ENCODE measurements at places on chromosomes 7 and 10.

DNA sequence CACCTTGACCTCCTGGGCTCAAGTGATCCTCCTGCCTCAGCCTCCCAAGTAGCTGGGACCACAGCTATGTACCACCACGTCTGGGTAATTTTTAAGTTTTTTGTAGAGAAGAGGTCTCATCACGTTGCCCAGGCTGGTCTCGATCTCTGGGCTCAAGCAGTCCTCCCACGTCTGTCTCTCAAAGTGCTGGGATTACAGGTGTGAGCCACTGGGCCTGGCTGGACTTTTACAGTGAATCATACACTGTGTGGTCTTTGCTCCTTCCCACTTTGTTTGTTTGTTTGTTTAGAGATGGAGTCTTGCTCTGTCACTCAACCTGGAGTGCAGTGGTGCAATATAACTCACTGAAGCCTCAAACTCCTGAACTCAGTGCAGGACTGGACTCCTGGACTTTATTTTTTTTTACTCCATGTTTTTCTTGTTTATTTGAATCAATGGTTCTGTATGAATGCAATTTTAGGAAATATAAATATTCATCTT, 12.5 kb downstream of the PPIA start:
- no peak for DNase-seq

GRCh38 chr10:126090911-126091728, 194.8 kb downstream of the FANK1 start:
- no peak for DNase-seq

DNA sequence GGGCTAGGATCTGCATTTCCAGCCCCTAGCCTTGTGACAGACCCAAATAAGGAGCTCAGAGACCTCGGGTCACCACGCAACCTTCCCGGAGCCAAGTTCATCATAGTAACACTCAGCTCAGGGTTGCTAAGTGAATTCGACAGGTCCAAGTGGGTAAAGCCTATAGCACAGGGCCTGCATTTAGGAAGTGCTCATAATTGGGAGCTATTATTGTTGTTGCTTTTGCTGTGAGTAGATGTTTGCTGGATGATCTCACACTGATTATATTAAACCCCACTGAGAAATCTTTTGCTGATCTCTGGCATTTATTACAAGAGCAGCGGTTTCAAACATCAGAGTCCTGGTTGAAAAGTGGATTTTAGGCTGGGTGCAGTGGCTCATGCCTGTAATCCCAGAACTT, 20.3 kb upstream of the SAR1A start:
- DNase-seq: no peak

DNA sequence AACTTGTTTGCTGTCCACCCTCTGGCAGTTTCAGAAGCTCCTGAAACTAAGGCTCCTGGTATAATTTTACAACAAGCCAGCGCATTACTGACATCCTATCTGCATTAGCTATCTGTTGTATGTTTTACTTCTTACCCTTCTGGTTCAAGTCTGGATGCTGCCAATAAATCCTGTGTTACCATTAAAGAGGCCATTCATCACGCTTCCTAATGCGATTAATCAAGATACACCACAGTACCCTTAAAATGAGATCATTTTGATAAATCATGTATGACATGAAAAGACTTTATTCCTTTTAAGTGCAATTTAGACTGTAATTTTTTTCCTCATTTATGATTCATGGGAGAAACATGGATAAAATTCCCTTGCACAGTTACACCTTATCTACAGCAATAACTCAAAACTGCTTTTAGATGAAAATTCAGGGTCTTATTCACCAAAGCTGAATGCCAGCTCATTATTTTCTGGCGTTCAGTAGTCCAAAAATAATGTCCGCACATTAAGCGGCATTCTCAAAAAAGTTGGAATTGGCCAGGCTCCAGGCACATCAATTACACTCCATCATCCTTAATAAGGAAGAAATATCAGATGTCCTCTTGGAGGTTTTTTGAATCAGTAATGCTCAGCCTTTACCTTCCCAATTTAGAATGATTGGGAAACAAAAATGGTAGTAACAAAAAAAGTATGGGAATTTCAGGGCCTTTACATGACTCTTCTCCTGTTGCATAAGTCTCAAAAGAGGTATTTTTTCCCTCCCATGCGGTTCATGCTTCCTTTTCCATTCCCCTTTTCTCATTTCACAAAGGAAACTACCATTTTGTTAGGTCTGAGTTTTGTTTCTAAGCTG, 878.5 kb downstream of the LRMDA start:
- DNase-seq: no peak

GRCh38 chr10:132700156-132701098, 85.5 kb downstream of the NKX6-2 start:
- peak; percentile 42 for DNase-seq

GRCh38 chr10:77043420-77043763, 594.2 kb downstream of the KCNMA1 start:
- DNase-seq: no peak

DNA sequence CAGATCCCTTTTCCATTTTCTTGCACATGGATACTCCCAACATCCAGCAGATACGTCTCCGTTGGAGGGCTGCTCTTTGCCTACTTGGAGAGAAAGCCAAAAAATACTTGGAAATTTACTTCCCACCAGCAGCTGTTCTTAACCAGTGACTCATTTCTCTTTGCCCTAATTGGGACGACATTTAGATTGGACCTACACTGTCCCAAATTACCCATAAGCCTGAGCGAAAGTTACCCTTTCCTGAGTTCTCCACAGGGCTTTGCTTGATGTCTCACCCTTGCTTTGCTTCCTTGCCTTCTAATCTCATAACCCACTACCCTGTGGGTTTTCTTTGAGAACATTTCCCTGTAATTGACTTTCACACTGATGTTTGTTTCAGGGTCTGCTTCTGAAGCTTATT, 48.1 kb downstream of the SAMD8 start:
- DNase-seq: no peak

- DNase-seq: no peak
Observed at GRCh38 chr7:131688738-131689661, 132.6 kb upstream of the PODXL start.

DNA sequence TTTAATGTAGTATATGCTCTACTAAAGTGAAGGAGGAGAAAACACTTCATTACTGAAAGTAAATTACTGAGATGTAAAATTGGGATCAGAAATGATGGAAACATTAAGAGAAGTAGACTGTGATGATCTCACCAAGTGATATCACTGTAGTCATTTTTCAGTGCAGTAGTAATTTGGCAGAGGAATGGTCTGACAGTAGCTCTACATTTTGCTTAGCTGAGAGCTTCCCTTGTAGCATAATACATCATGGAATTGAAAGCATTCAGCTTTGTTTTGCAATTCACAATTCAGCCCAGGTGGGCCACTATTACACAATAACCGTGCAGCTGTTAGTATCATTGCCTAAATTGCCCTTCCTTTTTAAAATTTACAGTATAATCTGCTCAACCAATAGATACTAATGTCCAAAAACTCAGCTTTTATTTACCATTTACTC, 19.4 kb upstream of the CABCOCO1 start:
- no peak for DNase-seq

DNA sequence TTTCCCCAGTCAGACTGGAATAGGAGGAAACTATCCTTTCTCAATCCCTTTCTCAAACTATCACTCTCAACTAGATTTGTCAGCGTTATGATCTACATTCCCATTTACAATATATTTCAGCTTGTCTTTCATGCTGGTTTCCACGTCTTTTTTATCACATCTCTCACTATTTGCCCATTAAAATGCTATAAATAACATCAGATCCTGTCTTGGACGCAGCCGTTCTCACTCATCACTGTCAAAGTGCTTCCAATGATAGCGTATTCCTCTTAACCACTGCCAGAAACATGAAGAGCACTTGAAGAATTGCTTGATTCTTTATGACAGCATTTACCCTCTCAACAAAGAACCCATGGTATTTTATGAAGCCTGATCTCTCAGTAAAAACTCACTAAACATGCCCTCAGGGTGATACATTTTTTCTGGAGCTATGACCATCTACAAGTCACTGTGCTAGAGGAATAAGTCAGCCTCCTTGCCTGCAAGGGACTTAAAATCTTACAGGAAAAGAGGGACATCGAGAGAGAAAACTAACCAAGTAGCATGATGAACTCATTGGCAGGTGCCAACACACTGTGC, 205.6 kb upstream of the PFKP start:
- DNase-seq: no peak

- DNase-seq: no peak
Observed at GRCh38 chr7:17651863-17652385, 288.4 kb downstream of the SNX13 start.

DNA sequence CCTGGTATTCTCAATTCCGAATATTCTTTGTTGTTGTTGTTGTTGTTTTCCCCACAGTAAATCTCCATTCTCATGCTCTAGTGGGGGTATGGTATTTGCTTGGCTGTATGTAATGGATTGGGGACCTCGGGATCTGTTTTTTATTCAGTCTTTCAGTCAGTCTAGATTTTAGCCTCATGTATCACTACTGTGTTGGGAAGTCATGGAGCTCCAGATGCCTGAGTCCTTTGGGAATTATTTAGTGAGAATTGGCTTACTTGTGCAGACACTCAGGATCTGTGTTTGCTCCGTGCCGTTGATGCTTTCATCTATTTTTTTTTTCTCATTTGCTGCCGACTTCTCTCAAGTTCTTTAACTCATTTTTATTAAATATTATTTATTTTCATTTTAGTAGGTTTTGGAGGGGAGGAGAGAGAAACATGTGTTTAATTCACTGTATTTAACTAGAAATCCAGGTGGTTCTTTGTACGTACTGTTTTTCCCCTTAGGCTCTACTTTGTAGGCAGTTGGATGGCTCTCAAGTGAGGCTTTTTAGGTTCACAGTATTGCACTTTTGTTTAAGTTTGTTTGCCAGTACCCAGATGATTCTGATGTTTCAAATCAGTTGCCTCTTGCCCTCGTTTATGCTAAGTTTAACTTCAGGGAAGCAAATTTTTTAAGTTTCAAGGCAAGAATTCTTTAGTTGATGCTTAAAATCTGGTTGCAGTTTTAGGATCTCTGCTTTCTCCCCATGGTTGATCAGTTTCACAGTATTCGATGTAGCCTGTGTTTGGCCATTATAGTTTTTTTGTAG, 36.9 kb downstream of the ZNRF2 start:
- no peak for DNase-seq

- DNase-seq: no peak
Observed at GRCh38 chr7:13181216-13181615, 493.8 kb downstream of the ARL4A start.

DNA sequence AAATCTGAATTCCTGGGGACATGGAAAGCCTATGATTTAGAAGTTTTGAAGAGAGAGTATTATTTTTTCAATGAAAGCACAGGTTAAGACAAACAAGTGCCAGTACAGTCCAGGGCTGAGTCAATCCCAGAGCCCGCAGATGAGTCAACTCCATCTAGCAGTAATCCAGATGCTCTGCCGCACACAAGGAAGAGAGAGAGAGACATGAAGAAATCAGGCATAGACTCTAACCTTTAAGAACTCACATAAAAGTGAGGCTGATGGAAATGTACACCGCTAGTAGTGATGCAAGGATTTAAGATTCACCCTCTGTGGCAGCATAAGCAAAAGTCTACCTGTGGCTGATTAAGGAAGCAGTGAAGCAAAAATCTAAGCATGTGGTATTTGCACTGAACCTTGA, 651.5 kb downstream of the TNS3 start:
- no peak for DNase-seq

GRCh38 chr10:51367127-51367526, 292.8 kb downstream of the PRKG1 start:
- DNase-seq: no peak

DNA sequence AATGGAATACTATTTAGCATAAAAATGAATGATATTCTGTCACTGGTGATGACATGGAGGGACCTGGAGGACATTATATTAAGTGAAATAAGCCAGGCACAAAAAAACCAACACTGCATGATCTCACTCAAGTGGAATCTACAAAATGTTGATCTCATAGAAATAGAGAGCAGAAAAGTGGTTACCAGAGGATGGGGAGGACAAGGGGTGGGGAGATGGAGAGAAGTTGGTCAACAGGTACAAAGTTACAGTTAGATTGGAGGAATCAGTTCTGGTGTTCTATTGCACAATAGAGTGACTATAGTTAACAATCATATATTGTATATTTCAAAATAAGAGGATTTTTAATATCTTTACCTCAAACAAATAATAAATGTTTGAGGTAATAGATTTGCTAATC, 24.7 kb upstream of the SLC18A3 start:
- DNase-seq: no peak

DNA sequence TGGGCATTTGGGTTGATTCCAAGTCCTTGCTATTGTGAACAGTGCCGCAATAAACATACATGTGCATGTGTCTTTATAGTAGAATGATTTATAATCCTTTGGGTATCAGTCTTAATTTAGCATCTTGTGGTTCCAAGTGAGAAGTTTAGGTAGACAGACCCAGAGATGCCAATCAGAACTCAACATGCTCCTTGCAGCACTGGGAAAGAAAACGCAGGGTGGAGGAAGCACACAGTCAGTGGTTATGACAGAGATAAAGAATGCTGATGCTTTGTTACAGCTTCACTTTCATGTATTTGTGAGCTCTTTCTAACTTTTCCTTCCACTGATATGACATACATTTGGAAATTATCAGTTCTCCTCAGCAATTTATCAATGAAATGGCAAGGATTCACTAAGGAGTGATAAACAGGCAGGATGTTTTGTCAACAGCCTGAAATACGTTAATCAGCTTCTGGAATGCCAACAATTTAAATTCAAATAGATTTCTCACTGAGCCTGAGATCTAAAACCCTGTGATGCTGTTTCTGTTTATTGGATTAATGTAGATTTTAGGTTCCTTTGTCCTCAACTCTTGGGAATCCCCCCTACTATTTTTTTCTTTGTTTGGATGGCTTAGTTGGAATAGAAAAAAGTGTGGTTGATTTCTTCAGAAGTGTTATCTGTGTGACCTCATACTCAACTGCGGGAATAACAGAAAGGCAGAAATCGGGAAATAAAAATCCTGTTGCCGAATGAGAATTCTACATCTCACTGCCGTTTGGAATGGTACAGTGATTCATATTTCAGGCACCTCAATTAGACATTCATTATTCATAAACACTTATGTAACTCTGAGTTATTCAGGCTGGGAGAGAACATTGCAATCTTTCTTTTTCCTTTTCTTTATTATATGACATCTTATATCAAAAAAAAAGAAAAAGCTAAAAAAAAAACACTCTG, 675.0 kb downstream of the CNTNAP2 start:
- no peak for DNase-seq

DNA sequence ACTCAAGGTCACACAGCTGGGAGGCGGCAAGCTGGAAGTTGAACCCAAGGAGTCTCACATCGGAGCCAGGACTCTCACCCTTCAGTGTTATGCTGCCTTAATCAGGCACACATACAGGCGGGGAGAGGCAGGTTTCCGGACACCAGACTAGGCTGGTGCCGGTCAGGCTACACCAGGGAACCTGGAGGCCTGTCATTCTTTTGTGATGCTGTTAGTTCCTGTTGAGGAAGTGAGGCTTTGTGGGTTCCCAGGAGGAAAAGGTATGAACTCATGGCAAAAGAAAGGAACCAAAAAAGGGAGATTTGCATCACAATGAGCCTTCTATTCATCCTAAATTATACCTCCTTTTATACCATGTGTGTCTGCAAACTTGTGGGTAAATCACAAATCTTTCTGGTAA, 103.8 kb downstream of the TCF7L2 start:
- DNase-seq: no peak

- peak; percentile 69 for DNase-seq
Observed at GRCh38 chr10:34994565-34995142, 95.5 kb downstream of the CUL2 start.
